ENCODE measurements at places on chromosomes 3 and 15.

DNA sequence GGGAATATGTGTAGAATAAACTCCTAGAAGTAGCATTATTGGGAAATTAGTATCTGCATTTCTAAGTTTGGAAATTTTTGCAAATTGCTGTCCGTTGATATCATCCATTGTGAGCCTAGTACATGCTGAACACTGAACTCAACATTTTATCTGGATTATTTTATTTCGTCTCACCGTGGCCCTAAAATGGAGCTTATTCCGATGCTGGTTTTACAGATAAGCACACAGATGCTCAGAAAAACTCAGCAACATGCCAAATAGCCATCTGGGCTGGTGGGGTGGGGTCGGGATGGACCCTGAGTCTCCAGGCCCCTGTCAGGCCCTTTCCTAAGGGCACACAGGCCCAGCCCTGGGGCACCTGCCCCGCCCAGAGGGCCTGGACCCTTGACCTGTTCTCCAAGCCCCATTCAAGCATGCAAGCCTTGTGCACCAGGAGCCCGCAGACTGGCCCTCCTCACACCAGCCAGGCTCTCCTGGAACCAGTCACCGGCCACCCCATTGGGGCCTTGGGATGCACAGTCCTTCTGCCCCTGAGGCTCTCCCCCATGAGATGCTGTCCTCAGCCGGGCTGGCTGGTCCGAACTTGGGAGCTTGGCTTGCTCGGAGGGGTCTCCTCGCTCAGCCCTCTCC, 20.7 kb upstream of the KLF13 start:
- no peak for DNase-seq

GRCh38 chr3:18761530-18761929, 336.4 kb upstream of the SATB1 start:
- DNase-seq, result no peak

DNA sequence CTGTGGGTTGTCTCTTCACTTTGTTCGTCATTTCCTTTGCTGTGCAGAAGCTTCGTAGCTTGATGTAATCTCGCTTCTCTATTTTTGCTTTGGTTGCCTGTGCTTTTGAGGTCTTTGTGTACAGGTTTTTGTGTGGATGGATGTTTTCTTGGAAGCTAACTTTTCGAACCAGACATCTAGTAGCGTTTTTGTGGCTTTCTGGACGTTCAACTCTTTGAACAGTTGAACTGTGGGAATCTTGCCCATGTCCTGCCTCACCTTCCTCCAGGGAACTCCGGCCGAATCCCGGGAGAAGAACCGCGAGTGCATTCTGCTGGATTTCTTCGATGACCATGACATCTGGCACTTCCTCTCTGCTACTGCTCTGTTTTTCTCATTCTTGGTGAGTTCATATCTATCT, 70.6 kb downstream of the USF3 start:
- no peak for DNase-seq

- DNase-seq, result no peak
Observed at GRCh38 chr3:142694225-142694624, 29.6 kb upstream of the TRPC1 start.

- no peak for DNase-seq
Observed at GRCh38 chr3:4421121-4421520, 45.9 kb downstream of the SUMF1 start.

All from stimulated activated CD8-positive, alpha-beta memory T cell treated with anti-CD3 and anti-CD28 coated beads, Interleukin-15, amount 100 ng/mL, for 4 hours (primary cell).